AG09309 (cell line): ENCODE measurements at places on chromosomes 5 and 9.

- DNase-seq: no peak
These were observed 475.2 kb downstream of the CDK5RAP2 start for GRCh38 chr9:120104771-120105170.

DNA sequence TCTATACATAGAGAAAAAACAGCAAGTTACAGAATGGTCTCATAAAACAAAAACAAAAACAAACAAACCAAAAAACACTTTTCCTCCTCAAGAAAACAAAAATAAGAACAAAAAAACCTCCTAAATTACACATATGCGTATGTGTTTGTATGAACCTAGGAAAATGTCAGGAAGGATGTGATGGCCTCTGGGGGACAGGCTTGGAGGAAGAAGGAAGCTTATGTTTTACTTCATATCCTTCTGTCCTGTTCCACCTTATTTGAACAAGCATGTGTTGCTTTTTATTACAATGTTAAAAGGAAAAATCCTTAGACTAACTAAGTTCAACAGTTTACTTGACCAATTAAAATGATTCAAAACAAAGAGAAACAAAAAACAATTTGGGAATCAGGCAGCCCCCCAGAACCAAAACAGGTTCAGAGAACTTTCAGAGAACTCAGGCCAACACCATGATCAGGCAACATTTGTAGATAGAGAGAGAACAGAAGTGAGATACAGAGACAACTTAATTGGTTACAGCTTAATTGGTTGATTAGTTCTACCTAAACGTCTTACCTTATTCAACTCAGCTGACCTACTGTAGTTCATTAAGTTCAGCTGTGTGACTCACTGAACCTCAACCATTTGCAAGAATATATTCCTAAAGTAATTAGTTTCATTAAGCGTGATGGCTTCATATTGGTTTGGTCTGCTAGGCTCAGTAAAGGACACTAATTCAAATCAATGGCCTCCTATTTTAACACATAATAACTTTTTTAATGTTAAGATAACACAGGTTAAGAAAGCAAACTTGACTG, 10.1 kb downstream of the SPAAR start:
- no peak for DNase-seq

GRCh38 chr5:43363445-43364152, 48.6 kb downstream of the CCL28 start:
- no peak for DNase-seq

GRCh38 chr5:174733091-174733690, 8.8 kb downstream of the MSX2 start:
- DNase-seq: no peak

- no peak for DNase-seq
These were observed 7.6 kb downstream of the TENT2 start for GRCh38 chr5:79619854-79620253.

- DNase-seq: peak; percentile 72
These were observed 71.5 kb downstream of the MRPS27 start for GRCh38 chr5:72248410-72248981.

GRCh38 chr9:98010445-98010844, 27.3 kb downstream of the ANP32B start:
- no peak for DNase-seq

DNA sequence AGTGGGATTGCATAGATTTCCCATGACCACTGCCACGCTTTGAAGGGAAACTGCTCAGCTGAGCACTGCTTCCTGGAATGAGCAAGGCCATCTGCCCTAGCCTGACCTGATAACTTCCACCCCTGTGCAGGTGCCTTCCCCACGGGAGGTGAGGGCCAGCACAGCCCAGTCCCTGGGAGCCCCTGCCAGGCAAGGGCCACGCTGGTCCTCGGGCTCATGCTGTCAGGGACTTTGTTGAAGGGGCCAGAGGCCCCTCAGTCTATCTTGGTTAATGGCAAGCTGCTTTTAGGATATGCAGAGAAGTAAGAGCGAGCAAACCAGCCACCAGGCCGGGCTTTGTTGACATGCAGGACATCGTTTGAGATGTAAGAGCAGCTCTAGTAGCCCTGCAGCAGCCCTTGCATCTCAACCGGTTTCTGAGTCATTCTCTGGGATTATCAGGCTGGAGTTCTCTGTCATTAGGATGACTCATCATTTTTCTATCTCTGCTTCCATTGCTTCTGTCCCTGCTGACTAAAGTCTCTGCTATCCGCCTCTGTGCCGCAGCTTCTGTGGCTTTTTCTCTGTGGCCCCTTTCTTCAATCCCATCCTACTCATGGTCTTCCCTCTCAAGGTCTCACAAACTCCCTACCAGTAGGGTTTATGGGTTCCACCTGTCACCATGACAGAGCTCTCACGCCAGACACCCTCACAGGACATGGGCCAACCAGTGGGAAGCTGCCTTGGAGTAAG, 30.6 kb upstream of the IQGAP2 start:
- peak; percentile 48 for DNase-seq

- no peak for DNase-seq
These were observed 346.9 kb downstream of the DEPDC1B start for GRCh38 chr5:60352992-60353599.

GRCh38 chr9:35882263-35882848, 12.2 kb upstream of the OR13J1 start:
- no peak for DNase-seq

- no peak for DNase-seq
These were observed 60.0 kb downstream of the MEGF9 start for GRCh38 chr9:120654272-120654671.

GRCh38 chr5:154878642-154879335, 20.4 kb downstream of the CNOT8 start:
- DNase-seq: no peak

DNA sequence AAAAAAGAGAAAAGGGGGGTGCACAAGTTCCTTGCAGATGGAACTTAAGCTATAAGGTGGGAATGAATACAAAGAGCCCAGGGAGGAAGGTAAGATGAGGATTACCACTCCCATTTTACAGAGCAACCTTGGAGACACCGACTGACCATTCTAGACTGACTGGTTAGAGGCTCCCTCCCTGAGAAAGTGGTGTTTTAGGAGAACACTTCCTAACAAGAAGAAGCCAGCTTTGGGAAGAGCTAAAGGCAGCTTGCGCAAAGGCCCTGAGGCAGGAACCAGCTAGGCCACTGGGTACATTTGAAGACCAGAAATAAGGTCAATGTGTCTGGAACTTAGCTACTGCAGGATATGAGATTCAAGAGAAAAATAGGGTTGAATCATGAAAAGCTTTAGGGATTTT, 38.6 kb downstream of the SPARC start:
- DNase-seq: no peak

GRCh38 chr9:113785334-113785733, 90.8 kb upstream of the ZNF618 start:
- DNase-seq: no peak

GRCh38 chr5:36300191-36300926, 1.3 kb downstream of the RANBP3L start:
- DNase-seq: peak; percentile 3

GRCh38 chr9:129834489-129835127, 467 bp downstream of the C9orf78 start:
- DNase-seq: no peak

GRCh38 chr9:112094948-112095681, 80.0 kb downstream of the SUSD1 start:
- DNase-seq: no peak

- no peak for DNase-seq
These were observed 243.6 kb upstream of the HAPLN1 start for GRCh38 chr5:83964271-83964670.

DNA sequence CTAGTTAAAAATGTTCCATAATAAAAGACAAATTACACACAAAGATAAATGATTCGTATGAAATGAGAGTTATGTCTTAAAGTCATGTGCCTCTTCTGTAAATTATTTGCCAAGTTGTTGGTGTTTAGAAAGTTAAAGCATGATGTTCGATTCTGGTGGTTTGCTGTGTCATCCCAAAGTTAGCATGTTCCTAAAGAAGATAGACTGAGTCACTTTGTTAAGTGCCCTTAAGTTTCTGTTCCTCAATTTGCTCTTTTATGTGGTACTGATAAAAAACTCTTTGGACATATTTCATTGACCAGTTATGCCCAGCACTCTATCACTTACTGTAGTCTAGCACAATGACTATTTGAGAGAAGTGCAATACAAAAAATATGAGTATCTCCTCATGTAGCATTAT, 366.9 kb upstream of the ZNF608 start:
- no peak for DNase-seq

GRCh38 chr9:110136802-110137201, 71.2 kb downstream of the C9orf152 start:
- no peak for DNase-seq

DNA sequence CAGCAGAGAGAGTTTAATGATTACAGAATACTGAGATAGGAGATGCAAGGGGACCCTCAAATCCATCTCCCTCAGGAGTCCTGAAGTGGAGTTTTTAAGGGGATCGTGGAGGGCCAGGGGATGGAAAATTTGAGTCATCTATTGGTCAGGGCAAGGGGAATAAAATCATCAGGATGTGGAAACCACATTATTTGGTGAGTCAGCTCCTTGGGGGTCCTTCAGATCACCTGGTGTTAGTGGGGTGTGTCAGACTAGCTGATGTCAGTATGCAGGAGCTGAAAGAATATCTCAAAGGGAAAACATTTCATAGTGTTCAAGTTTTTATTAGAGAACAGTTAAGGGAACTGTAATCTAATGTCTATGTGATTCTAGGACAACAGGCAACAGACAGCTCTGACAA, 183.0 kb upstream of the FTMT start:
- DNase-seq: no peak

DNA sequence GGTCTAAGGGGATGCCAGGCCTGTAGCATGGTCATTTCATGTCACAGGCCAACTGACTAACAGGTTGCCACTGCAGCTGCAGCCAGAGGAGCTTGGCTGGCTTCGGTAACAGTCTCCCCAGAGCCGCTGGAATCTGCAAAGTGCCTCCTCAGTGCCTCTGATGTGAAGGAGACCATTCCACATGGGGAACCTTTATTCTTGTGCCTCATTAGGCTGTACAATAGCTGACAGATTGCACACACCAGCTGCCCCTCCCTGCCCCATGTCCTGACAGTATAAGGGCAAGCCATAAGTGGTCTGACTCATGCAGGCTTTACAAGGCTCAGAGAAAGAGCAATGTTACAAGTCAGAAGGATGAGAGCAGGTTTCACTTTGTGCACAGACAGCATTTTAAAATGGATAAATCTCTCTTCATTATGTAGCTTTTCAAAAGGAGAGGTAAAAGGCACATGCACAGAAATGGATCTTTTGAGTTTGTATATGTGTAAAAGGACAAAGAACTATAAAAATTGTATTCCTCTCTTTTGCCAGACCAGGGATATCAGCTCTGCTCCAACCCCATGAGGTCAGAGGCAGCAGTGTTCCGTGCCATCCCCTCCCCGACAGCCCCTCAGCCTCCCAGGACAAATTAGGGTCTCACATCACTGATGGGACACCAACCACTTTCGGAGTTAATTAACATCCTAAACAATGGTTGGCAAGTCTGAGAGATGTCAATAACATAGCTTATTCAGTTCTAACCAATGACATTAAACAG, 467.8 kb downstream of the TMEM232 start:
- peak; percentile 33 for DNase-seq

- DNase-seq: no peak
These were observed 136.0 kb upstream of the TBC1D2 start for GRCh38 chr9:98391406-98391805.

DNA sequence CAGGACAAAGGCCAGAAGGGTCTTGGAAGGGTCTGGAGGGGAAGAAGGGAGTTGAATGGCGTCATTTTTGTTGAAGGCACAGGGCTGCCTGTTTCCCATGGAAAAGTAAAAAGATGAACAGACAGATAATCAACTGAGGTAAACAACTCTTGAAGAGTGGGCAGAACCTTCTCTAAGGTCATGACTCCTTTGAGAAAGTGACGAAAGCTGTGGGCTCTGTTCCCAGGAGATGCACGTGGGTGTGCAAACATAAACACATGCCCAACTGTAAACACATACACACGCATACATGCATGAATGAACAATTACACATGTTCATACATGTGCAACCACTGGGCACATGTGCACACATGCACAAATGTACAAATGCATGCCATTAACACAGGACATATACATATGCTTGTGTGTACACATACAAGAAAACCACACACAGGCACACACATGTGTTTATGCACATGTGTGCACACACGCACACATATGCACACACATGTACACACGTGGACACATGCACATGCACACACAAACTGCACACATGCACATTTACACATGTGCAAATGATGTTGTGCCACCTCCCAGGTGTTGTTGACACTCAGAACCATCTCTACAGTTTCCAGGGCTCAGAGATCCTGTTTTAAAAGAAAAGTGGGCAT, 143.3 kb downstream of the GADD45G start:
- DNase-seq: no peak

DNA sequence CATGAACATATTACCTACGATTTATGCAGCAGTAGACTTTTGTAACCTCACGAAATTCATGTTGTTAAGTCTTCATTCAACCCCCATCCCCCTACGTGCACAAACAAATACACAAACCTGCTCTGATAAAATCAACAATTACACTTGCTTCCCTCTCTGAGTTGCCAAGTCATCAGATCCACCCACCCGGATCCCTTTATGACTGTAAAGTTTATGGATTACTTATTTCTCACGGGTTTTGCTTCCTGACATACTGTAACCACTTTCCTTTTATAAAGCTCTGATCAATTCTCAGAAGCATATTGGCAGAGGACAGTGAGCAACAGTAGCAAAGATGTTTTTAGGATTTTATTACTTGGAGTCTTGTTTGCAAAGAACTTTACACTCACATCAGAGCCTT, 70.5 kb downstream of the MLLT3 start:
- DNase-seq: no peak

- DNase-seq: no peak
These were observed 160.2 kb upstream of the DAPK1 start for GRCh38 chr9:87337335-87338087.

DNA sequence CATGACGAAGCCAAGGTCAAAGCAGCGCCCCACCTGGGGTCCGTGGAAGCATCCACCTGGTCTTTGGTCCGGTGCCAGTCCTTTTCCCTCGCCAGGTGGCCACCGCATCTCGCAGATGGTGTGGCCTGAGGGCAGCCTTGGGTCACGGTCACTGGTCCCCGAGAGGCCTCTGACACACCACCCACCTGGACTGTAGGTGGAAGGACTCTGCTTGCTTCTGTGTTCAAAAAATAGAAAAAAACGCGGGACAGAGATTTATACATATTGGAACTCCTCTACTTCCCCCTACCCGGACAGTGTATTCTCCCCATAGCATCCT, 466 bp upstream of the TTC39B start:
- DNase-seq: no peak

- DNase-seq: no peak
These were observed 3.7 kb upstream of the AMACR start for GRCh38 chr5:34011536-34011935.

- DNase-seq: no peak
These were observed 4.0 kb downstream of the MEF2C start for GRCh38 chr5:88878976-88879375.
